AG09309 (cell line): ENCODE measurements at places on chromosomes 2 and 18.

DNA sequence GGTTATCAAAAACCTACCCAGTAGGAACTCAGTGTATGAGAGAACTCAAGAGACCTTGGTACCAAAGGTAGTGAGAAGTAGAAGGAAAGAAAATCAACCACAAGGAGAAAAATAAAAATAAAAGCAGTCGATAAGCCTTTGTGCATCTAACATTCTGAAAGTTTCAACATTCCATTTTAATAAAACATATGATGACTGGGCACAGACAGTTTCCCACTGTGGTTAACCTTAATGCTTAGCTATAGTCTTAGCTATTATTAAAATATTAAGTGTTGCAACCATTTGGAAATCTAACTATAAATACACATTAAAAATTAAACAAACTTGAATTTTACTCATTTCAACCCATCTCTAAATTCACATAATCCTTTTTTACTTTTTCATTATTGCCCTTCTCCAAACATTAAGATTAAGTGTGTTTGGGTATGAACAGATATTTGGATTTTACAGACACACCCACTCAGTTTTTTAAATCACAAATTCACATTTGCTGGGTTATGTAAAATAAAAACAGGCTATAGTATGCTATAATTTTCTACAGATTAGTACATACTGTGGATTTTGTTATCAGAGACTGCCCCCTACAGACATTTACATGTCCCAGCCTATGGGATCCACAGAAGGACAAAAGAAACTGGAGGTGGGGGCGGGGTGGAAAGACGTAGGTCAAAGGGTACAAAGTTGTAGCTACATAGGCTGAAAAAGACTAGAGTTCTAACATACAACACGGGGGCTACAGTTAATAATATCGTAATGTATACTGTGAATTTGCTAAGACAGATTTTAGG lies 32.8 kb downstream of the SRBD1 start:
- no peak for DNase-seq

GRCh38 chr2:224952936-224953657 lies 89.2 kb downstream of the DOCK10 start:
- no peak for DNase-seq

- DNase-seq, result no peak
Measured at GRCh38 chr2:203892207-203892606, 24.6 kb downstream of the CTLA4 start.

DNA sequence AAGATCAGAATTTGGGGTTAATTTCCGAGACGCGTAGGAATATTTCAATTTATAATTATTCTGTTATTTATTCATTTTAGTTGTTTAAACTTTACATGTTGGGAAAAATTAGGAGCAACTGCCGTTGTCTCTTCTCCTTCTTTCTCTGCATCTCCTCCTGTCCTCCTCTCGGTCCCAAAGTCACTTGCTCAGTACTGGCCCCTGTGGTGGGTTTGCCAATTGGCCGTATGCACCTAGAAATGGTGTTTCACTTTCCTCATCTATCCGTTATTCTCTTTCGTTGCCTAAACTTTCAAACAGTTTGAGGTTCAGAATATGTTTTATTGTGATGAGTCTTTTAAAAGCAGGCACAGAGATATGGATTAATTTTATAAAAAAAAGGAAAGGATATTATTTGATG lies 517.9 kb downstream of the PLCL1 start:
- DNase-seq, result no peak

DNA sequence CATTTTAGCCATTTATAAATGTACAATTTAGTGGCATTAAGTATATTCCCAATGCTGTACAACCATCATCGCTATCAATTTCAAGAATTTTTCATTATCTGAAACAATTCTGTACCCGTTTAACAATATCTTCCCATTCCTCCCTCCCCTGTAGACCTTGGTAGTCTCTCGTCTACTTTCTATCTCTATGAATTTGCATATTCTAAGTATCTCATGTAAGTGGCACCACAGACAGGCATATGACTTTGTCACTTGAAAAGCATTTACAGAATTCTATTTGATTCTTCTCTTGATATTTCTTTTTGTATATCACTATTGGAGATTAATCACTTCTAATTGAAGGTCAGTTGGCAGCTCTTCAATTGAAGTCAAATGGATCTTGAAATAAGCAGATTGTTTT lies 48.0 kb downstream of the CCDC138 start:
- no peak for DNase-seq

DNA sequence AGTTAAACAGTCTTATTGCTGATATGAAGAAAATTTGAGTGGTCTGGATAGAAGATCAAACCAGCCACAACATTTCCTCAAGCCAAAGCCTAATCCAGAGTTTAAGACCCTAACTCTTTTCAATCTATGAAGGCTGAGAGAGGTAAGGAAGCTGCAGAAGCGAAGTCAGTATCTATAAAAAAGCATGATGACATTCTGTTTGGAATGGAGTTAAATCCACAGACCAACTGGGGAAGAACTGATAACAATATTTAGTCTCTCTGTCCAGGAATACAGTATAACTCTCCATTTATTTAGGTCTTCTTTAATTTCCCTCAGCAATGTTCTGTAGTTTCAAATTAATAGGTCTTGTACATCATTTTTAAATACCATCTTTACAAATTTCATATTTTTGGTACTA lies 16.0 kb downstream of the PIGN start:
- no peak for DNase-seq

- DNase-seq, result no peak
Measured at GRCh38 chr2:141611176-141611571, 519.6 kb downstream of the LRP1B start.

- no peak for DNase-seq
Measured at GRCh38 chr2:132678483-132678882, 8.5 kb upstream of the LYPD1 start.

DNA sequence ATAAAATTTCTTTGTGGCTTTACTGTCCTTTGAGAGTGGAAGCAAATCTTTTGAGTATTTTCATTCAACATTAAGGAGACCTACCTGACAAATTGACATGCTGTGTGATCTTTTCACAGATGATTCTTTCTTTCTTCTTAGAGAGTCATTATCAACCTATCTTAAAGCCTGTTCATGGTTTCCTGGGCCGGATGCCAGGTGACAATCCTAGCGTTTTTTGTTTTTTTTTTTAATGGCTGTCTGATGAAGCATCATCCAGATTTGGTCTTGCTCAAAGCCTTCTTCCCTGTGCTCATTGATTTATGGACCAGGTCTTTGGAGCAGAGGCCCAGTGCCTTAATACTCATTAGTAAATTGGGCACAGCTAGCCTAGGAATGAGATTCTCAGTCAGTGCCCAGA lies 9.8 kb upstream of the MGAT5 start:
- DNase-seq, result no peak

DNA sequence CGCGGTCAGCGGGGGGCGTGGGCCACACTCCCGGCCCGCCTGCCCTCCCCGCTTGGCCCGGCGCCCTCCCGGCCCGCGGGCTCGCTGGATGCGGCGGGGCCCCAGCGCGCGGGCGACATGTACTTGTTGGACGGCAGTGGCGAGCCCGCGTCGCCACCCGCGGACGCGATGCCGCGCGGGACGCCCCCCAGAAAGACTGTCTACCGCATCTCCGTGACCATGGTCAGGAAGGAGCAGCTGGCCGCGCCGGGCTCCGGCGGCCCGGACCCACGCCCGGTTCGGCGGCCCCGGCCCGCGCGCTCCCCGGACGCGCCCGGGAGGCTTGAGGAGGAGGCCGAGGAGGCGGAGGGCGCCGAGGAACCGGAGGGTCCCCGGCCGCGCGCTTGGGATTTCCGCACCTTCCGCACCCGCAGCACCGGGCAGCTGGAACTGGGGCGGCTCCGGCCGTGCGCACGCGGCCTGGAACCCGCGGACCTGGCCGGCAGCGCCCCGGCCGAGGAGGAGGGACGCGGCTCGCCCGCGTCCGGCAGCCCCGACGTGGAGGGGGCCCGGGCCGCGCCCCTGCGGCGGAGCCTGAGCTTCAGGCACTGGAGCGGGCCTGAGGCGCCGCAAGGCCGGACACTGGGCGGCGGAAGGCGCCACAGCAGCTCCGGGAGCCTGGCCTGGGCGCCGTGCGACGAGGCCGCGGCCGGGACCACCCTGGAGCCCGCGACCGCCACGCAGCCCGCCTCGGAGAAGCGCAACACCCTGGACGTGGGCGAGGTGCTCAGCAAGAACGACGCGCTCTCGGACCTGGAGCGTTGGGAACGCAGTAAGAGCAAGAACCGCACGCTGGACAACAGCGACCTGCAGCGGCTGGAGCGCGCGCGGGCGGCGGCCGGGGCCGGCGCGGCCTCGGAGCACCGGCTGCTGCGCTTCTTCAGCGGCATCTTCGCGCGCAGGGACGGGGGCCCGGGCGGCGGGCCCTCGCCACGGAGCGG lies 176.4 kb downstream of the AGAP1 start:
- peak; percentile 39 for DNase-seq

DNA sequence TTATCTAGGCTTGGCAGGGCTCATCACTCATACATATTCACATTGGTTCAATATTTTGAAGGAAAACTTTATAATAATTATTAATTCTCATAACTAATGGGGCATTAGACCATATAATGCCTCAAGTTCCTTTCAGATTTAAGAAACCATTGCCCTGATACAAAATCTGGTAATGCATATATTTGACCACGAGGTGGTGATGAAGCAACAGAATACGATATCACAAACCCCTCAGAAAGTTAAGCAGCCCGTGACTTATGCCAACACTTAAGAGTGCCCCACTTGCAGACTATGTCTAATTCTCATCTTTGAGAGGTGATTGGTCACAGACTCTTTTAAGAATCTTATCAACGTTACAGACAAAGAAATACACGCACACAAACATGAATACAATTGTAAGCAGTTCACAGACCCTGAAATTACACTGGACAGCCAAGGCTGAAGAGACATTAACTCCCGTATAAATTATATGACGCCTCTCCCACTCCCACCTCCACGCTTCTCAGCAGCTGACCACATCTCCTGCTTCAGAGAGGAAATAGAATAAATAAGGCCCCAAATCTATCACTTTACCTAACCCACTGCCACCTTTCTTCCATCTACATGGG lies 20.7 kb upstream of the DNAH6 start:
- peak; percentile 34 for DNase-seq

DNA sequence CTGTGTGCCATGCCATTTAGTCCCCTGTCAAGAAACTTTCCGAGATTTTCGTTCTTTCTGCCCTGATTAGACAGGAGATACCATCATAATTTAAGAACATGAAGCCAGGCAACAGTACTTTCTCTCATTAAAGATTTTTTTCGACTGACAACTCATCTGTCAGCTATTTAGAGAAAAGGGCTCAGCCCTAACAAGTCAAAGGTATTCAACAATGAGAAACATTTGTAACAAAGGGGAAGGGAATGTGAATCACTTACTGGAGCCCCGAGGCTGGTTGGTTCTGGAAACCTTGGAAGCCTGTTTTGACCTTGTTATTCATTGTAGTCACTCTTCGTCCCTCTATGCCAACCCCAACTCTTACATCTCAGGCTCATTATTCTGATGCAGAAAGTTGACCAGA lies 199.4 kb downstream of the SPP2 start:
- peak; percentile 67 for DNase-seq

GRCh38 chr2:45458909-45459563 lies 152.0 kb downstream of the SRBD1 start:
- DNase-seq, result no peak

- no peak for DNase-seq
Measured at GRCh38 chr2:238053191-238053776, 7.5 kb upstream of the SCLY start.
